ENCODE measurements at places on chromosomes 6 and 20. TPM values are rescaled to one million over a fixed set of nuclear protein-coding genes. Genes with fewer than 3 reads are reported as not detected.

- no peak for DNase-seq
- H3K4me1 ChIP-seq, result peaks cover 6% of the 10 kb centered on the region
Observed at GRCh38 chr20:20223981-20224380, 143.9 kb upstream of the INSM1 start.

DNA sequence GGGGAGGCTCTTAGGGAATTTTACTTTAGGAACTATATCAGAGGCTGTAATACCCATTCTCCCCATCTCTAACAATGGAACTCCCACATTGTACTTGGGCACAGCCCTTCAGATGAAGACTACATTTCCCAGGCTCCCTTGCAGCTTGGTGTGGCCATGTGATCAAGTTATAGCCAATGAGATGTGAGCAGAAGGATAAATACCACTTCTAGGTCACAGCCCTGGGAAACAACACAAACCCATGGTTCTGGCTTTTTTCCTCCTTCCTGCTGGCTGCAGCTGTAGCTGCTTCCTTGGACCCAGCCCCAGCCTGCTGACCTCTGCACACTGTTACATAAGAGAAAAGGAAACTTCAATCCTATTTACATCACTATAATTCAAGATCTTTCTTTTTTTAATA is 445.9 kb upstream of the JARID2 start:
- peak; percentile 46 for DNase-seq
- peaks cover 13% of the 10 kb centered on the region for H3K4me1 ChIP-seq
- H3K36me3 ChIP-seq, result no peaks in the 10 kb centered on the region
- no peaks in the 10 kb centered on the region for H3K27me3 ChIP-seq
- no peak overlapping the region for H3K27ac ChIP-seq

GRCh38 chr6:128519931-128520435 is 416 bp downstream of the PTPRK start:
- no peaks in the 10 kb centered on the region for H3K27me3 ChIP-seq
- H3K4me3 ChIP-seq, result peak overlapping the region; percentile 82
- DNase-seq, result no peak
- H3K36me3 ChIP-seq, result no peaks in the 10 kb centered on the region
- peaks cover 20% of the 10 kb centered on the region for H3K4me1 ChIP-seq

DNA sequence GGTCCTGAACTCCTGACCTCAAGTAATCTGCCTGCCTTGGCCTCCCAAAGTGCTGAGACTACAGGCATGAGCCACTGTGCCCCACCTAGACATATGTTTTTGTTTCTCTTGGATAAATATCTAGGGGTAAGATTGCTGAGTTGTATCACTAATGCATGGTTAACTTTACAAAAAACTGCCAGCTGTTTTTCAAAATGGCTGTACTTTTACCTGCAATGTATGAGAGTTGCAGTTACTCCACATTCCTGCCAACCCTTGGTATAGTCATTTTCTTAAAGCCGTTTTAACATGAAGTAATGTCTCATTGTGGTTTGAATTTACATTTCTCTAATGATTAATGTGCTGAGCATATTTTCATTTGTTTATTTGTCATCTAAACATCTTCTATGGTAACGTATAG is 289.7 kb downstream of the UTRN start:
- H3K36me3 ChIP-seq, result peaks cover 7% of the 10 kb centered on the region
- H3K4me3 ChIP-seq, result no peak overlapping the region
- H3K27ac ChIP-seq, result no peak overlapping the region
- H3K27me3 ChIP-seq, result no peaks in the 10 kb centered on the region
- no peaks in the 10 kb centered on the region for H3K4me1 ChIP-seq
- DNase-seq, result no peak

DNA sequence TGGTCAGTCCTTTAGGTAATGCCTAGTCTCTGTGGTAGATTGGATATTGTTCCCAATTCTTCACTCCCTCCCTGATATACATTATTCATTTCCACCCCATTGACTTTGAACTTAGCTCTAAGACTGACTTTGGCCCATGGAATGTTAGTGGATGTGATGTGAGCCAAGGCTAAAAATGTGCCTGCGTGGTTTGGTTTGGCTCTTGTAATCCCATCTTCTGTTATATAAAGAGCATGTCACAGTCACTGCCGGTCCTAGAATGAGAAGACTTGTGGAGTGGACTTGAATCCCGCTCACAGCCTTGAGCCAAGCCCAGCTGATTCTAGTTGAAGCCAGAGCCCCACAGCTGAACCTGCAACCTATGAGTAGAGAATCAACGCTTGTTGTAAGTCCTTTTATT is 23.6 kb upstream of the DNAAF9 start:
- no peak for DNase-seq
- H3K27ac ChIP-seq, result no peak overlapping the region
- no peak overlapping the region for H3K4me3 ChIP-seq
- no peaks in the 10 kb centered on the region for H3K27me3 ChIP-seq
- no peaks in the 10 kb centered on the region for H3K4me1 ChIP-seq

DNA sequence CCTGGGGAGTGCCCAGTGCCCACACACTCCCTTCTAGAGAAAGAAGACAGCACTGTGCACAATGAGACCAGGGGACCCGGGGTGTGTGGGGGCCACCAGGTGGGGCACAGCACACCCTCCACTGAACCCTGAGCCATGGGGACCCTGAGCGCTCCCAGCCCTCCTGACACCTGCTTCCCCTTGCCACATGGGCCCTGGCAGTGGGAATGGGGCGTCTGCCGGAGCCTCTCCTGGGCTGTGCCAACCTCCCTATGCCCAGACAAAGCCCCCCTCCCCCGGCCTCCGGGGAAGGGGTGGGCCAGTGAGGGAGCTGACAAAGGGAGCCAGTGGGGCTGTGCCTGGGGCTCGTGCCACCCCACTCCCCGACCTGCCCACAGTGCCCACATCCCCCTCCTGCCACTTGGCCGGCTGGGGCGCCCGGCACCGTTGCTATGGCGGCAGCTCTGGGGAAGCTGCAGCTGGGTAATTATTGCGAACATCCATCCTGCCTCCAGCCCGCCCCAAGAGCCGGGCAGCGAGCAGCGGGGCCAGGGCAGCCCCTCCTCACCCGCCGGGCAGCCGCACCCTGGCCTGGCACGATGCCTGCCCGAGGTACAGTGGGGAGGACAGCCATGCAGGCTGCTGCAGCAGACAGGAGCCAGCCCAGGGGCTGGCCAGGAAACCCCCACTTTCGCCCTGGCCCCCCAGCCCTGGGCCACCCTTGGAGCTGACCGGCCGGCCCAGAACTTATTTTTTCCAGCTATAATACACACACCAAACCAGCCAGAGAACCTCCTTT is 41.9 kb upstream of the NOL4L start:
- H3K36me3 ChIP-seq, result no peaks in the 10 kb centered on the region
- H3K4me3 ChIP-seq, result no peak overlapping the region
- no peak overlapping the region for H3K27ac ChIP-seq
- DNase-seq, result no peak

GRCh38 chr6:68726337-68726736 is 91.3 kb downstream of the ADGRB3 start:
- no peak for DNase-seq
- H3K27ac ChIP-seq, result no peak overlapping the region
- H3K27me3 ChIP-seq, result no peaks in the 10 kb centered on the region
- H3K4me3 ChIP-seq, result no peak overlapping the region
- H3K4me1 ChIP-seq, result peaks cover 14% of the 10 kb centered on the region

DNA sequence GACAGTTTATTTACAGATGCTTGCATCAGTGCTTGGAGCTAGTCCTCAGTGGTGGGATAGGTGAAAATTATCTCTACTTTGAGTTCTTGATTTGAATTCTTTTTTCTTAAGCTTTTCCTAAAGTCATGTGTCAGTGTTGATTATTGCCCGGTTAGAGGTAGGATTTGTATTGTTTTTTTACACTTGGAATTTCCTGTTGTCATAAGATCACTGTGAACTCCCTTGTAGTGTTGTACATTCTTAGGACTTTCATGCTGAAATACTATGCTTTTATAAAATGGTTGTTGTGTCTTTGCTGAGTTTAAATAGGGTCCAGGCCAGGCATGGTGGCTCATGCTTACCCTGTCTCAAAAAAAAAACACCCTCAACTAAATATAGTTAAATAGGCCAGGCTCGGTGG is 20.3 kb downstream of the ASXL1 start:
- no peaks in the 10 kb centered on the region for H3K27me3 ChIP-seq
- no peak for DNase-seq
- no peaks in the 10 kb centered on the region for H3K4me1 ChIP-seq
- no peak overlapping the region for H3K4me3 ChIP-seq

- no peak for DNase-seq
- no peaks in the 10 kb centered on the region for H3K27me3 ChIP-seq
- no peak overlapping the region for H3K4me3 ChIP-seq
- H3K27ac ChIP-seq, result no peak overlapping the region
- H3K4me1 ChIP-seq, result peaks cover 4% of the 10 kb centered on the region
- H3K36me3 ChIP-seq, result no peaks in the 10 kb centered on the region
Observed at GRCh38 chr20:3163099-3164042, 3.7 kb upstream of the FASTKD5 start.

DNA sequence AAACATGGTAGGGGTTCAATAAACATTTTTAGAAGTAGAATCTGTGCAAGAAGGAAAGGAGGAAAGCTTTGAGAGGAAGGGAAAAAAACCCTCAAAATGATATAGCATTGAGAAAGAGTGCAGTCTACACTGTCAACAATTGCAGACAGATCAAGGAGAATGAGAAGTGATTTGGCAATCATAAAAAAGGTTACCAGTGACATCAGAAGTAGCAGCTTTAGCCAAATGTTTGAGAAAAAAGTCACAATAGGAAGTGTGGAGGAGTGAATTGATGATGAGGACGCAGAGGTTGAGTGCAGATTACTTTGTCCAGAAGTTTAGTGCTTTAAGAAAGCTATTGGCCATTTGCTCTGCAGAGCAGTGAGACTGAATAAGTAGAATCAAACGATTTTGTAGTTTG is 155.0 kb downstream of the GJA1 start:
- H3K27ac ChIP-seq, result no peak overlapping the region
- H3K27me3 ChIP-seq, result no peaks in the 10 kb centered on the region
- H3K36me3 ChIP-seq, result no peaks in the 10 kb centered on the region
- no peak for DNase-seq
- no peak overlapping the region for H3K4me3 ChIP-seq
- no peaks in the 10 kb centered on the region for H3K4me1 ChIP-seq

EEF1A2 gene
- total RNA-seq, result 0.76 TPM

BANF2 gene
- total RNA-seq, result not detected

PDRG1 gene
- total RNA-seq, result 24.0 TPM
